ENCODE measurements at places on chromosomes 16 and 17.

DNA sequence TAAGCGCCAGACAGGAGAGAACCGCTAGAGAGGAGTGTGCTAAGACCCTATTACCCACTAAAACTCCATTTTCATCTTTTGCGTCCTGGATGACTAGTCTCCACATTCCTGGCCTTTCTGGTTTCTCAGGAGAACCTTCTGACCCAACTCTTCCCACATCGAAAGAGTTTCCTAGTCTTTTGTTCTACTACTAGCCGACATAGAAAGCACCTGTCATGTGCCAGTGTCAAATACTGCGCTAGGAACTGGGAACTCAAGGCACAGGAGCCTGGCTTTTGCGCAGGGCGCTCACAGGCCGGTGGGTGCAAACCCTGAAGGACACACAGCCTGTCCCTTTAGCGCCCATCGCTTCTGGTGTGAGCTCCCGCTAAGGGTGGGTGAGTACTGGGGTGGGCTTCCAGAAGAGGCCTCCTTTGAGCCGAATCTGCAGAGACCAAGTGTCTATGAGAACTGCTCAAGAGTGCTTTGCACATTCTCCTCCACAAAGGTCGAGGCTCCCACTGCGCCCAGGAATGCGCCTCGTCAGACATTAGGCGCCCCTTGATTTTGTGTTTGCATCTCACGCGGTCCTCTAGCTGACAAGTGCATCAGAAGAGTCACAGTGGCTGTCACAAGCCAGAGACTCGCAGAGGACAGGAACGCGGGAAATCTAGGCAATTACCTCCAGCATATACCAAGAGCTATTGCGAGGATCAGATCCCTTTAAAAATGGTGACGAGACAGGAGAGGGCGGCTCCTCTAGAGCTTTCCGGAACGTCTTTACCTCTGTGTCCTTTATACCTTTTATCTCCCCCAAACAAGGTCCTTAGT lies 2.0 kb upstream of the PSMB3 start:
- DNase-seq, result no peak

- DNase-seq, result peak; percentile 42
Measured at GRCh38 chr17:42422412-42422957, 571 bp downstream of the CAVIN1 start.

DNA sequence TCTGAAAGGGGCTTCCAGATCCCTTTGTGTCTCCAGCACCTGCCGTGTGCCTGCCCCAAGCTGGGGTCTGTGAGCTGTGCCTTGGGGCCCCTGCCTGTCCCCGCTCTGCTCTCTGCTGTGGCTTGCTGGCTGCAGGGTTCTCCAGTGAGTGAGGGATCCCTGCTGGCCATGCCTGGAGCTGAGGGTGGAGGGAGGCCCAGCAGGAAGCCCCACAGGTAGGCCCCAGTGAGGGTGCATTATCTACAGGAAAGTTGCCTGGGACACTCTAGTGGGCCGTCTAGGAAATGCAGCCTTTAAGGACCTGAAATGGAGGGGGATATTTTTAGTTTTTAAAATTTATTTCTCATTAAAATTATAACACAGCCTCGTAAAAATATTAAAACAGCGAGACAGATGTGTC lies 50.9 kb downstream of the JPH3 start:
- no peak for DNase-seq

DNA sequence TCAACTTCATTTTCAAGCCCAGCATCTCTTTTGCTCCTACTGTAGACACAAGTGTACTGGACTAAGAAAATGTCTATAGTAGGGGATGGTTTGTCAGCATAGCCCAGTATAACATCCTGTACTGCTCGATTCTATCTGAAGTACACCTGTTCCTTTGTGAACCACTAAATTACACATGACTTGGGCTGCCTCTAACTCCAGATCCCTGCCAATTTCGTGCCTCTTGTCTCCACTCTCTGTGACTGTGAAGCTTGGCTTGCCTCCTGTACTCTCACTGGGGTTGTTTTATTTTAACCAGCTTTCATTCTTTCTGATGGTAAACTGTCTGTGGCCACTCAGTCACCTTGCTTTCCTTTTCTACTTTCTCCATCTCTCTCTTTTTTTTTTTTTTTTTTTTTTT lies 24.5 kb downstream of the GFOD2 start:
- DNase-seq, result no peak

DNA sequence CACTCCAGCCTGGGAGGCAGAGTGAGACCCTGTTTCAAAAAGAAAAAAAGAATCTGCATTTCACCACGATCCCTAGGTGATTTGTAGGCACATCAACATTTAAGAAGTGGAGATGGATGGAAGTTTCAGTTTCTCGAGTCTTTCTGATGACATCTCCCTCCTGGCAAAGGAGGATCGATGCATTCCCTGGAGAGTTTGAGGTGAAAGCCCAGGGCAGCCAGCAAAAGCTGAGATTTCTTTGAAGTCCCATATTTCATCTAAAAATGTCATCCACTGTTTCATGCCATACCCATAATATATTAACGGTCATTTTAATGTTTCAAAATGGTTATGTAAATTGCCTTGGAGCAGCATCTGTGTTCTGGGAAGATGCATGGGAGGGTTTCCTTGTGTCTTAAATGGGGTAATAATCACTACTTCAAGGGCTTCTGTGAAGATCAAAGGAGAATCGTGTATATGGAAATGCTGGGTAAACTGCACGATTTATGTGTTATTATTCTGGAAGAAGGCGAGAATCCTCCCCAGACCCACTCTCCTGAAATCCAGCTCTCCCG lies 63.4 kb downstream of the KATNIP start:
- DNase-seq, result no peak

GRCh38 chr17:21029515-21029914 lies 13.3 kb downstream of the USP22 start:
- DNase-seq, result no peak

DNA sequence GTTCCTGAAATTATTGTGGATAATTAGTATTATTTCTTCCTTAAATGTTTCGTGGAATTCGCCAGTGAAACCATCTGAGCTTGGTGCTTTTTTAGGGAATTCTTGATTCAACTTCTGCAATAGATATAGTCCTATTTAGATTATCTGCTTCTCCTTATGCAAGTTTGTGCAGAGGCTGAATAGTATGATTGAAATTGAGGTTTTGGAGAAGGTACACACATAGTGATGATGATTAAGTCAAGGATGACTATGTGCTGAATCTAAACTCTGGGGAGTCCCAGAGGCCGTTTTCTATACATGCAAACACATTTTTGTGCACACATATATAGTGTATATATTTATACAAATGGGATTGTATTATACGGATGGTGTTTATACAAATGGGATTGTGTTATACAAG lies 5.2 kb upstream of the MYH4 start:
- DNase-seq, result no peak

DNA sequence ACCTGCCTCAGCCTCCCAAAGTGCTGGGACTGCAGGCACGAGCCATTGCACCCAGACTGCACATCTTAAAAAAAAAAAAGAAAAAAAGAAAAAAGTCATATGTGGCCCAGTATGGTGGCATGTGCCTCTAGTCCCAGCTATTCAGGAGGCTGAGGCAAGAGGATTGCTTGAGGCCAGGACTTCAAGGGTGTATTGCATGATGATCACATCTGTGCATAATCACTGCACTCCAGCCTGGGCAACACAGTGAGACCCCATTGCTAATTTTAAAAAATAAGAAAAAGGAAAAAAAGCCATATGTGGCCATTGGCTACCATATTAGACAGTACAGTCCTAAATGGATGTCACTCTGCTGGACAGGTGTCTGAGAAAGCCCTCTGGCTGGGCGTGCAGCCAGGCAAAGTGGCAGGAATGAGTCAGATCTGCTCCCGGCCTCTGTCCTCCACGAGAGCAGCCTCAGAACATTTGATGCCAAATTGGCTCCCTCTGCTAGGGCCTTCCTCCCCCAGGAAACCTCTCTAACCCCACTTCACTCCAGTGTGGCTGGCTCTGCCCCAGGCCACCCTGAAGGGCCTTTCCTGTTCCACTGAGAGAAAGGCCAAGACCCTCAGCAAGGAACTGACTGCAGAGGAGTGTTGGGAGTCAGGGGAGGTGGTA lies 14.7 kb downstream of the CA7 start:
- DNase-seq, result no peak

DNA sequence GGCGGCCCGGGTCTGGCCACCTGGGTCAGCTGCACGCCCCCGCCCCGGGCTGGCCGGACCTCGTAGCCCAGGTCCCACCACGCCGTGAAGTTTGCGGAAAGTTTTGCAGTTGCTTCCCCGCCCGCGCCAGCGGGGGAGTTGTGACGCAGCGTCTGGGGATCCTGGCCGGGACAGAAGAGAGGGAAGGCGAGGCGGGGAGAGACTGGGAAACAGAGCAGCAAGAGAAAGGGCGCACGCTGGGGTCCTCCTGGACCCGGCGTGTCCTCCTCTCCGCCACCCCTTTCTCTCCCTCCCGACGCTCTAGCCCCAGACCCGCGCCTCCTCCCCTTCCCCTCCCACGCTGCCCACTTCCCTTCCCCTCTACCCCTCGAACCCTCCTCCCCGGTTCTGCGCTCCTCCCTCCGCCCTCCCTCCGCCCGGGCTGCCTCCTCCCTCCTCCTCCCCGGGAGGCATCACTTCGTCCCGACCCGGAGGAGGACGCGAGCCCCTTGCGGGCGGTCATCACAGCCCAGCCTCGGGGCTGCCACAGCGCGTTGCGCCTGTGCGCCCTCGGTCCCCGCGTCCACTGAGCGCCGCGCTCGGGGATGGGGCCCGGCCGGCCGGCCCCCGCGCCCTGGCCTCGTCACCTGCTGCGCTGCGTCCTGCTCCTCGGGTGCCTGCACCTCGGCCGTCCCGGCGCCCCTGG lies at the start of gene MRC2:
MRC2 (plus strand) TSS at position 452 of the 685 bp plus-strand sequence; CDS start at position 585, 133 bp downstream.
- no peak for DNase-seq

- DNase-seq, result peak; percentile 89
Measured at GRCh38 chr16:23835390-23836077, at the start of gene PRKCB. TSS of gene PRKCB (plus strand) at chr16:23835983.

DNA sequence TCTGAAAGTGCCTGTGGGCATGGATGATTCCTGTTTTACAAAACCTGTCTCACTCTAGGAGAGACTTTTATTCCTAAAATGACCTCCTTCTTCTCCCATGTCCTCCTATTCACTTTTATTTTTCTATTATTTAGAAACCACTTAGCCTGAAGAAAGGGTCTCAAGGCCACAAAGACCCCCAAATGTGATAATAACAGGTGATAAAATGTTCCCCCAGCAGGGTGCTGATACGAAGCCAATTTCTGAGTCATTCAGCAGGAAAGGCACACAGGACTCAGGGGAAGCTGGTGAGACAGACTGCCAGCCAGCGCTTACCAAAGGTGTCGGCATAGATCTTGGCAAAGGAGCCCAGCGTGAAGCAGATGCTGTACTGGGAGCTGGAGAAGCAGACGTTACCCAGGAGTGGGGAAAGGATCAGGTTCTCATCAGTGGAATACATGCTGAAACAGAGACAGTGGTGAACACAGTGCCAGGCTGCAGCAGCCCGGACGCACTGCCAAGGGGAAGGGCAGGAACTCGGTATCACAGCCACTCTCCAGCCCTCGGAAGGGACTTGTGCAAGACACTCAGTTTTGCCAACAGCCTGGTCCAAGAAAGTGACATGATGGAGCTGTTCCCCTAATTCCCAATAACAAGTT lies 24.6 kb downstream of the HIGD1B start:
- no peak for DNase-seq

- no peak for DNase-seq
Measured at GRCh38 chr17:31792007-31792585, 66.9 kb downstream of the COPRS start.

- peak; percentile 56 for DNase-seq
Measured at GRCh38 chr16:29025218-29025617, 40.4 kb downstream of the LAT start.

DNA sequence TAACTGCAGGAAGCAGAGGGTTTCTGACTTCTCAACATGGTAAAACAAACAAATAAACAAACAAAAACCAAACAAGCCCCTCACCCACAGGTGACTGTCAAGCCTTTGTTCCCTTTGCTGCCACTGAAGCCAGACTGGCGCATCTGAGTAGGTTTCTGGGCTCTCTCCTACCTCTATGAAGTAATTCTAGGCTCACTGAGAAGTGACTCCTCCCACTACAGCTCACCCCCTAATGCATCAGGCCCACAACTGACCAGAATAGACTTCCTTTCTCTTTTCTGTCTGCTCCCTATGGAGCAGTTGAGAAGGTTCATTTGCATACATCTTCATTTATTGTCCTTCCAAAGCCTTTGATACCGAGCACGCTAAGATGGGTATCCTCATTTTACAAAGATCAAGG lies 77.0 kb upstream of the CCL2 start:
- no peak for DNase-seq

DNA sequence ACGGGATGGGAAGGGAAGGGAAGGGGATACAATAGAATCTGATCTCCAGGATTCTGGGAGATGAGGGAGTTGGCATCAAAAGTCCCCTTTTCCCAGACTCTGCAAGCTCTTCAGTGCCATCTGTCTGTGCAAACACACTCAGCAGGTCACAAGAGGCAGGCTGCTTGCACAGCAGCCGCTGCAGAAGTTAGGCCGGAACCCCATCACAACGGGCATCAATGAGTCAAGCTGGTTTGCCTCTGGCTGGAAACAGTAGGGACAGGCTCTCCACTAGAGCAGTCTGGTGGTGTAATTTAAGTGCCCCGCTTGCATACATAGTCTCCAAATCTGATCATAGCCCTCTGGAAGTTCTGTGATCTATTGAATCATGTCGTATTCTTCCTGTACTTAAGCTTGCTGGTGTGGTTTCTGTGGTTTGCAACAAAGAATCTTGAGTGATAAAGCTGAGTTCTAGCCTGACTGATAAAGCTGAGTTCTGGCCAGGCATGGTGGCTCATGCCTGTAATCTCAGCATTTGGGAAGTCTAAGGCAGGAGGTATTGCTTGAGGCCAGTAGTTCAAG lies 33.7 kb upstream of the KDM8 start:
- peak; percentile 87 for DNase-seq

DNA sequence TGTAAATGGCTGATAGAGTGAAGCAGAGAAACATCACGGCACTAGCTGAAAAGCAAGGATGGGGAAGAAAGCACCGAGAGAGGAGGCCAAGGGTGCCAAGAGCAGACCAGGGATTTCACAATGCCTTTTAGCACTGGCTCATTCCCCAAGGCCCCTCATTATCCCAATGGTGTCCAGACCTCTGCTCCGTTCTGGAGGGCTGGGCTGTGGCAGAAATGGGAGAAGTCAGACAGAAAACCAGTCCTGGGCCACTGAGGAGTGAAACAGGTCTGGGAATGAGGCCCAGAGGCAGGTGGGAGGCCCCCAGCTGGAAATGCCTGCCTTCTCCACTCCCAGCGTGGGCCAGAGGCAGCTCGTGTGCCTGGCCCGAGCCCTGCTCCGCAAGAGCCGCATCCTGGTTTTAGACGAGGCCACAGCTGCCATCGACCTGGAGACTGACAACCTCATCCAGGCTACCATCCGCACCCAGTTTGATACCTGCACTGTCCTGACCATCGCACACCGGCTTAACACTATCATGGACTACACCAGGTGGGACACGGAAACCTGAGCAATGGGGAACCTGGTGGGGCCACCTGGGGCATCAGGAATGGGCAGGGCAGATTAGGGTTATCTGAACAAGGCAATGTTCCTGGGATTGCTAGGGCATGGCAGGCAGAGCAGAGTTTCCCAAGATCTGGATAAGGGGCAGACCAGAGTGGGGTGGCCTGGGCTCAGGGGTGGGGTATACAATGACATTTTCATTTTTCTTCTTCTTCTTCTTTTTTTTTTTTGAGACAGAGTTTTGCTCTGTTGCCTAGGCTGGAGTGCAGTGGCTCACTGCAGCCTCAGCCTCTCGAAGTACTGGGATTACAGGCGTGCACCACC lies 20.3 kb downstream of the ANKRD40 start:
- DNase-seq, result no peak

- DNase-seq, result no peak
Measured at GRCh38 chr17:12229335-12229734, 208.7 kb downstream of the MAP2K4 start.

All from stimulated activated naive CD4-positive, alpha-beta T cell (primary cell).